NCI-H2029 (cell line): ENCODE measurements at places on chromosomes 11 and 22.
A peak's percentile ranks its signal among the peaks of the same experiment; 100 is the strongest.

GRCh38 chr22:38292694-38293093 is 19.9 kb upstream of the TMEM184B start:
- no peak for DNase-seq

DNA sequence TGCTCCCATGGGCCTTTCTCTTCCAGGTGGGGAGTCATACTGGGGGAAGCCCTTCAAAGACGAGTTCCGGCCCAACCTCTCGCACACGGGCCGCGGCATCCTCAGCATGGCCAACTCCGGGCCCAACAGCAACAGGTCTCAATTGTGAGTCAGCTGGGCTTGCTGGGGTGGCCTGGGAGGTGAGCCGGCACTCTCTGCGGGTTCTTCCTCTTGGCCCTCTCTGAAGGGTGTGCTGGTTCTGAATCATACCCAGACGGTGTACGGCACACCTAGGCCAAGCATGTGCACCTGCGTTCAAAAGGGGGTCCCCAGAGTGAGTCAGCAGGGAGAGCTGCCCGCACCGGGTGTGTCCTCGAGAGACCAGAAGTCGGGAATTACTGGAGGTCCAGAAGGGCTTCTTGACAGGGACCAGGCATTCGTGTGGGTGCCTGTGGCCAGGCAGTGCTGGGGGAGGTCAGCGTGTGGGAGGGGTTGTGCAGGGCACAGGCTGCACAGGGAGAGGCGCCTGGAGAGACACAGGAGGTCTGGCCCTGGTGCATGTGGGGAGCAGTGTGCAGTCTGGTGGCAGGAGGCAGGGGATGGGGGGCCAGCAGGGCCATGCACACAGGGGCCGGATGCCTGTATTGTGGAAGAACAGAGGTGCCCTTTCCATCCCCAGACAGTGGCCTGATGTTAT is 23.0 kb downstream of the PPIL2 start:
- DNase-seq, result no peak

GRCh38 chr22:48644108-48644507 is 1183.6 kb downstream of the BRD1 start:
- no peak for DNase-seq

- no peak for DNase-seq
Measured at GRCh38 chr11:92272651-92273050, 48.0 kb downstream of the FAT3 start.

GRCh38 chr11:46541593-46542371 is 52.0 kb downstream of the AMBRA1 start:
- DNase-seq, result peak; percentile 88

- no peak for DNase-seq
Measured at GRCh38 chr22:50671641-50672040, 982 bp upstream of the SHANK3 start.

GRCh38 chr11:121614636-121615240 is 162.0 kb upstream of the SORL1-AS1 start:
- DNase-seq, result no peak

DNA sequence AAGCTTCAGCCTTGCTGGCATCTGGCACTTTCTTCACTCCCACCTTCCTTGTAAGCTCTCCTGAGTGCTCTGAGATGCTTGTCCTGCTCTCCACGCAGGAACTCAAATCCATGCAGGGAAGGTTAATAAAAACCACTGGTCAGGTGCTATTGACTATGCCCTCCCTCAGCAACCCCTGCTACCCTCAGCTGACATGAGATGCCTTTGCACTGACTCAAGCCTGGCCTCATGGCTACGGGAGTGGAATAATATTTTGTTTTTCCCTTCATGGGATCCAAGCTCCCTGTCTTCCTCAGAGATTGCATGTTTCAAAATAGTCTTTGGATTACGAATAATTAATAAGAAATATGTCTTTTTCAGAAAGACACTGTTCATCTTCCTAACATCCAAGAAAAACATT is 31.7 kb upstream of the ABCC8 start:
- DNase-seq, result no peak

DNA sequence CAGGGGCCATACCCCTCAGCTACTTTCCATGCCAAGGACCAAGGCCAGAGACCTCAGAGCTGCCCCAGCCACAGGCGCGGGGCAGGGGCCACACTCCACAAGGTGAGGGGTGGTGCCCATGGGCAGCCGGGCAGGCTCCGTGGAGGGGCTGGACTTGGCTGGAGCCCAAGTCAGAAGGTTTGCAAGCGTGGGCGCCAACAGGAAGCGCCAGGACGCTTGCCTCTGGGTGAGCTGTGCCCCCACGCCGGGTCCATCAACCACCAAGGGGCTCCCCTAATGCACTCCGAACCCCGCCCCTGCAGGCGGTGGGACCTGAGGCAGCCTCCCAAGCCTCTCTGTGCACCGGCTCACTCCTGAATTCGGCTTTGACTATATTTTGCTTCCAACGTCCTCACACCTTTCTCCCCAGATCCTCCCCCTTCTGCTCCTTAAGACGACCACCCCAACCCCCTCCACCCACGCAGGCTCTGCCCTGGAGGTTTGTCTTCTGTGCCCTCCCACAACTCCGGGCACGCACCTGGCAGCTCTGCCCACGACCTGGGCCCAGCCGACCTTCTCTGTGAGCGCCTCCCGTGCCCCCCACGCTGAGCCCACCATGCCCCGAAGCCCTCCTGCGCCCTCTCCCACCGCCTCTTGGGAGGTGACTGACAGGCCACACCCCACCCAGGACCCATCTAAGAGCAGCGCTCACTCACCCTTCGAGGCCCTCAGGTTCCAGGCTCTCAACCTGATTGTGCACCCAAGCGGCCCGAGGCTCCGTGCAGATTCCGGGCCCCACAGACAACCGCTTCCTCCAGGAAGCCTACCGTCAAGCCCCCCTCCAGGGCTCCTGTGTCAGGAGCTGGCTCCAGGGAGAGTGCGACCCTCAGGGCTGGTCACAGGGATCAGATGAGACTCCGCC is 2.6 kb upstream of the PKP3 start:
- no peak for DNase-seq

DNA sequence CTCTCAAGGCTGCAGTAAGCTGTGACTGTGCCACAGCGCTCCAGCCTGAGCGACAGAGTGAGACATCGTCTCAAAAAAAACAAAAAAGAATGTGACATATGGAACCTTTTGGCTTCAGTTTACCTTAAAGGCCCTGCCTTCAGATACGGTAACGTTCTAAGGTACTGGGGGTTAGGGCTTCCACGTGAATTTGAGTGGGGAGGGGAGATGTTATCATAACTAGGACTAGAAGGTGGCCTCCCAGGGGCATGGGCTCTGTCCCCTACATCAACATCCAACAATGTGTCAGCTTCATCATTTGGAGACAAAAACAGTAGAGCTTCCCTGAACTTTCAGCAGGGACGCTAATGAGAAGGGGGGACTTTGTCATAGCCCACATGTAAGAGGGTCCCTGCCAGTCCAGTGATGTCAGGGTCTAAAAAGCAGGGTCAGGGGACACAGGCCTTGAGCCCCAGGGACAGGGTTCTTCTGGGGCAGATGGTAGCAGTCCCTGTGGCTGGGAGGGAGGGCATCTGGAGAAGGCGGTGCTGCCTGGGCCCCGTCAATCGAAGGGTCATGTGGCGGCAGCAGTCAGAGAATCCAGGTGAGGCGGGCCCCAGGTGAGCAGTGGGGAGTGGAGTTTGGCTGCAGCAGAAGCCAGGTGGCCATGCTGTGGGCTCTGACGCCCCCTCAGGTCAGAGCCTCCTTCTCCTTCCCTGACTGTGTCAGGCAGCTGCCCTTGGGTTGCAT is 79.8 kb downstream of the BCR start:
- DNase-seq, result no peak

GRCh38 chr11:67211656-67212436 is 54.4 kb upstream of the GRK2 start:
- DNase-seq, result no peak

DNA sequence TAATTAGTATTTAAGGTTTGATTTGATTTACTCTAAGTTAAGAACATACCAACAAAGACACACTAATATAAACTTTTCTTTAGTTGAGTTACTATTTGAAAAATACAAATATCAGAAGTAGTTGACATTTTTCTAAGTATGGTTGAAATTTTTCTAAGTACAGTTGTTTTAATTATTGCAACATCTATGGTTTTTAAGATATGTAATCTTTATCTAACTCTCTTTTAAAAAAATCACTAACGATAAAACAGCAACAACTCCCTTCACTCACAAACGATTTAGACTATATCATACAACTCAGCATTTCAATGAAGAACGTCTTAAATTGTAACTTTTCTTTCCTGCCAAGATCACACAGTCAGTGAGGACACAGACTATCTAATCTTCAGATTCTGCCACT is 2.0 kb downstream of the C2CD3 start:
- DNase-seq, result no peak

GRCh38 chr11:124899383-124900145 is 1.9 kb upstream of the ROBO4 start:
- DNase-seq, result no peak

- no peak for DNase-seq
Measured at GRCh38 chr22:36467946-36468345, 13.5 kb downstream of the TXN2 start.
